Heart right ventricle (tissue), 16 donors: ENCODE measurements at places on chromosomes 5 and 9.

DNA sequence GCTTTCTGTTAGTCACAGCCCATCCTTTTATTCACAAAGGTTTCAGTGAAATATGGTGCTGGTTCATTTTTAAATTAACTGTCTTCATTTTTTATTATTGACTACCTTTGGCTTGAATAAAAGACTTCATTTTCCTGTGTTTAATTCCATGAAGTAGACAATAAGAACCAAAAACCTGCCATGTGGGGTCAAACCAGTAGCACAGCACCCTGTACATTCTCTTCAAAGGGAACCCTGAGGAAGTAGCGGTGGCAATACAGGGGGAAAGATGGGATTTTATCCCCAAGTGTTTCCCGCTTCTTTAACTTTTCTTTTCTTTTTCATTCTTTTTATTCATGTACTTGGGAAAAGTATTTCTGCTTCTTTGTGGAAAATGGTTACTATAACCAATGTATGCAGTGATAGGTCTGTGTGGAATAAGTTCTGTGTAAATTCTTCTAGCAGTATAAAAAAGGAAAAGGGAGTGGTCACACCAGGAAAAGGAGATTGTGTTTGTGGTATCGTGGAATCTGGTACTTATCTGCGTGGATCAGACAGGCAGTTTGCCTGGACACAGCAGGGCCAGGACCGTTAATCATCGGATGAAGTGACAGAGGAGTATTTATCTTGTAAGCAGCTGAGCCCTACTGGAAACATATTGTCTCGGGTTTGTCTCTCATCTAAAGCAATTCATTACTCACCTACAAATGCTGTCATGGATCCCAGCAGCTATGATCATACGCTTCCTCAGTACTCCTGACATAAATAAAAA, 94.2 kb downstream of the PPIC start:
- H3K36me3 ChIP-seq: no peaks in the 10 kb centered on the region
- DNase-seq: no peak
- H3K4me1 ChIP-seq: peaks cover 3% of the 10 kb centered on the region

DNA sequence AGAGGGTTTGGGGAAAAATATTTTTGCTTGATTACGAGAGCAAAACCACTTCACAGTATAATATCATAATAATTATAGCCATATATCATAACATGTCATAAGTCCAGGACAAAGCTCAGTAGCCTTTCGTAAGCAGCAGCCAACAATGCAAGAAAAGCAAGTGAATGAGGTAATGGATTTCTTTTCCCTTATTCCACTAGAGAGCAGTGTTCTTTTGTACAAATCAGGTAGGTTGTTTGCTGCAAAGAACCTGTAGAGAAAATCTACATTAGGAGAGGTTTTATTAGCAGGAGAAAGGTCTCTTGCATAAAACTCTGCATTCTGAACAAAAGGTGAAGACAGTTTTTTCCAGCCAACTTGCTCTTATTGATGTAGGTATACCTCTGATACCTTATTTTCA, 1033.4 kb downstream of the TLE4 start:
- H3K4me1 ChIP-seq: no peaks in the 10 kb centered on the region
- H3K4me3 ChIP-seq: no peak overlapping the region
- H3K36me3 ChIP-seq: no peaks in the 10 kb centered on the region

DNA sequence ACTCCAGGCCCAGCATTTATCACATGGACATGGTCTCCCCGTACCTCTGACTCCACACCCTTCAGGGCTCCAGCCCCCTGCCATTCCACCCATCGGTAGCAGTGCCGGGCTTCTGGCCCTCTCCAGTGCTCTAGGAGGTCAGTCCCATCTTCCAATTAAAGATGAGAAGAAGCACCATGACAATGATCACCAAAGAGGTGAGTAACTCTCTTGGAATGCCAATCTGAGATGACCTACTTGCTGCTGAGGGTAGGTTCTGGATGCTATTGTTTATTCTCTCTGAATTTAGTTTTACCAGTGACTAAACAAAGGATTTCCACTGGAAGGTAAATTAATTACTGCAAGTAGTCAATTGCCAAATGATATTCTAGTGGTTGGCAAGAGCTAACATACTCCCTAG, 80.8 kb downstream of the TLE4 start:
- H3K4me1 ChIP-seq: no peaks in the 10 kb centered on the region
- no peak overlapping the region for H3K4me3 ChIP-seq
- no peaks in the 10 kb centered on the region for H3K27me3 ChIP-seq

- no peaks in the 10 kb centered on the region for H3K36me3 ChIP-seq
- H3K4me3 ChIP-seq: no peak overlapping the region
- DNase-seq: no peak
- H3K27me3 ChIP-seq: no peaks in the 10 kb centered on the region
- no peaks in the 10 kb centered on the region for H3K4me1 ChIP-seq
Measured at GRCh38 chr9:3762076-3762475, 236.3 kb upstream of the RFX3 start.
